ENCODE measurements at places on chromosomes 5 and 9. TPM values are rescaled to one million over a fixed set of nuclear protein-coding genes. Genes with fewer than 3 reads are reported as not detected.
A peak's percentile ranks its signal among the peaks of the same experiment; 100 is the strongest.

GRCh38 chr5:180172447-180173197 is 36.4 kb downstream of the RASGEF1C start:
- DNase-seq: no peak

DNA sequence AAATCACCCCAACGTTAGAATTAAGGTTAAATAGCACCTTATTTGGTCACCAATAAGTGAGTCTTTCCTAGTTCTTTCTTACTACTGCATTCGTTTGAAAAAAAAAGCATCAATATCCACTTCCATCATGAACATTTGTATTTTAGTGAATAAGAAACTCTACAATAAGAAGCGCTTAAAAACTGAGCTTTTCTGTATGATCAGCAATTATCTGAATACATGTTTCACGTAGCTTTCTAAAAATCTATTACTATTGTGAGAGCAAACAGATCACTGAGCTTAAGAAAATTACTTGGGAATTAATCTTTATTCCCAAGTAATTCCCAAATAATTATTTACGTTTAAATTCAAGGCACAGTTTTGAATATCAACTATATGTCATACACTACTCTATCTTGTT is 32.5 kb downstream of the ZDHHC21 start:
- DNase-seq: no peak

FANCG gene
- total RNA-seq: 25.5 TPM

GRCh38 chr5:115432691-115433090 is 111.9 kb downstream of the FEM1C start:
- DNase-seq: no peak

DNA sequence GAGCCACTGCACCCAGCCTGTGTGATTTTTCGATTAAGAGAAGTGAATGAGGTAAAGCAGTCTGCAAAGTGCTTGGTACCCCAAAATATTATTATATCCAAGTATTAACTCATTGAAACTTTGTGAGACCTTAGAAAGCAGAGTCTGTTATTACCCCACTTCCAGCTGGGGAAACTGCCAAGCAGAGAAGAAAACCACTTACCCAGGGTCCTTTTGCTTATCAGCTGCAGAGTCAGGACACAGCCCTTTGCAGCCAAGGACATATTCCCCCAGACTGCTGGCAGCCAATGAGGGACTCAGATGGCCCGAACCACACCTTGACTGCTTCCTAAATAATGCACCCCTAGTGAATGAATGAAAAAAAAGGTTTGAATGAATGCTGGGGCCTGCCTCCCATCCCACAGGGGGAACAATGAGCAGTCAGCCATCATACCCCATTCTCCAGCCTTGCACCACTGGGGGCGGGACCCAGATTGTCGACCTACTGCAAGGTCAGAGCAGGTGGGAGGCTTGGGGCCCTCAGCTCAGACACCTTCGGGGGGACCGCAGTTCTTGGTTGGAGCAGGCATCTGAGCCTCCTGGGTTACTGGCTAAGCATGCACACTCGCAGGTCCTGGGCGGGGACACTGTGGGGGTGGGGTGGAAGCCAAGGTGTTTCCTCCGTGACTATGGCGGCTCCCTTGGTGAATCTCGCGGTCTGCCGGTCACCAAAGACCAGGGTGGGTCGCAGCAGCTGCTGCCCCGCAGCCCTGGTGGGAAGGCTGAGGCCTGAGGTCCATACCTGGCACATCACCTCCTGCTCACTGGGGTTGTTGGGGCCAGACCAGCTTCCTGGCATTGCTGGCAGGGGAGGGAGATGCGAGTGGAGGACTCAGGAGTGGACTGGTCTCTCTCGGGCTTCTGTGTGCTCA is 29.7 kb downstream of the PRRT1B start:
- no peak for DNase-seq

FBP2 gene
- not detected for total RNA-seq

DNA sequence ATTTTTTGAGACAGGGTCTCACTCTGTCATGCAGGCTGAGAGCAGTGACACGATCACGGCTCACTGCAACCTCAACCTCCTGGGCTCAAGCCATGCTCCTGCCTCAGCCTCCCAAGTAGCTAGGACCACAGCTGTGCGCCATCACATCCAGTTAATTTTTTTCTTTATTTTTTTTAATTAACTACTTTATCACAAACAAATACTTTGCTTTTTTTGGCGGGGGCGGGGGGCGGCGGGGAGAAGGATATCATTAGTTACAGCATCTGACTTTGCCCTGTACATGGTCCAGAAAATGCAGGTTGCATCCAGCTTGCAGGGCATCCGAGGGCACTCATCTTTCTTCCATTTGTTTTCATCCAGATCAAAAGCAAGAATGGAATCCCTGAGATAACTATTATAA is 201.8 kb upstream of the IER5L start:
- peak; percentile 44 for DNase-seq

GRCh38 chr9:110782701-110783100 is 114.1 kb downstream of the MUSK start:
- DNase-seq: no peak

CEP78 gene
- total RNA-seq: 11.0 TPM

UBLCP1 gene
- 19.2 TPM for total RNA-seq

- no peak for DNase-seq
Measured at GRCh38 chr5:62608529-62609511, 30.2 kb downstream of the LRRC70 start.

GRCh38 chr5:66655395-66656324 is 59.5 kb downstream of the MAST4 start:
- no peak for DNase-seq

SPATA31D4 gene
- total RNA-seq: not detected

GRCh38 chr5:128491291-128491690 is 46.8 kb downstream of the FBN2 start:
- DNase-seq: no peak

- no peak for DNase-seq
Measured at GRCh38 chr5:9069650-9070049, 476.2 kb downstream of the SEMA5A start.

DNA sequence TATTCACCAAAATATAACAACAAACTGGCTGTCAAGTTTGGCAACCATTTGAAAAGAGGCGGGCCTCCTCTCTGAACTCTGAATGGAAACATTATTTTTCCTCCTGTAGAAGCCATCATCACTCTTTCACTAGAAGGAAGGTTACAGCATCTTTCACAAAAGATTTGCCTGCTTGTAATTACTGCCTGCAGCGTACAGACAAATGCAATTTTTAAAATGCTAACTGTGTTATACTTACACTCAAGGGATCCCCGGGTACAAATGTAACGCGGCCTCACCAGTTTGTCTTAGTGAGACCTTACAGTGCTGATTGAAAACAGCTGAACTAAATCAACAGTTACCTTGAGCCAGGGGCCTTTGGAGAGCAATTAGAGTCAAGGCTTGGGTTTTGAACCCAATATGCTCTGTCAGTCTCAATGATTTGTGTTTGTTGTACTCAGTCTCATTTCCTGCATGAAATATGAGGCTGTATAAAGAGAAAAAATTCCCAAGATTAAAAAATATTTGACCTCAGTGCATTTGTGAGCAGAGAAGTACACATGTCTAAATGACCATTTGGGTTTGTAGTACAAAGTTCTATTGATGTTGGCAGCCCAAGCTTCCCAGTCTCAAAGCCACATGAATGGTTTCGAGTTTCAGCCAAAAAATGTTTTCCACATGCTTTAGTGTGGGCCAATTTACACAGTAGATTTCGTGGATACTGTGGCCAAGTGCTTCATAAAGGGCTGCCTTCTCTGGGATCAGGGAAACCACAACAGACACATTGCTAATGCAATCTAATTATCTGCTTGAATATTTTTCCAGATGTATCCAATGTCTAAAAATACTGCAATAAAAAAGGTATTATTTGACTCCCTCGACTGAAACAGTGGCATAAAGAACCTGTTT is 500.0 kb downstream of the SPATA31D1 start:
- DNase-seq: no peak

- no peak for DNase-seq
Measured at GRCh38 chr9:94728719-94729118, 2.2 kb downstream of the AOPEP start.

DNA sequence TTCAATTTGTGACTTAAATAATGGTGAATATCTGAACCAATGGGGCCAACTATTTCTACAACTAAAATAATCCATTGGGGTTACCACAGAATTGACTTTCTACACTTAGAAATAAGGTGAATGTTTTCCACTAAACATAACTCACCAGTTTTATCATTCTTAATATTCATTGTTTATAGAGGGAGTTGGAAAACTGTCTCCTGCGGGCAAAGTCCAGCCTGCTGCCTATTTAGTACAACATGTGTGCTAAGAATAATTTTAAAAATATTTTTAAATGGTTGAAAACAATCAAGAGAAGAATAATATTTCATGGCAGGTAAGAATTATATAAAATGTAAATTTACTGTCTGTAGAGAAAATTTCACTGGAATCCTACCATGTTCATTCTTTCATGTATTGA is 45.2 kb upstream of the ZFAND5 start:
- no peak for DNase-seq

DNA sequence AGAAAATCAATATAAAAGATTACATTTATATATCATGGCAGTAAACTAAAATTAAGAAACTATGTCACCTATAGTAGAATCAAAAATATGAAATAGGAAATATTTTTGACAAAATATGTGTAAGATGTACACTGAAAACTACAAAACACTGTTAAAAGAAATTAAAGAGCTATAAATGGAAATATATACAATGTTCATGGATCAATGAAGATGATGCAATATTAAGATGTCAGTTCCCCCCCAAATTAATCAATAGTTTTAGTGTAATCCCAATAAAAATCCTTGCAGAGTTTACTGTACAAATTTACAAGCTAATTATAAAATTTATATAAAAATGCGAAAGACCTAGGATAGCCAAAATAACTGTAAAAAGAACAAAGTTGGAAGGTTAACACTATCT is 173.0 kb upstream of the ADRA1B start:
- no peak for DNase-seq

DNA sequence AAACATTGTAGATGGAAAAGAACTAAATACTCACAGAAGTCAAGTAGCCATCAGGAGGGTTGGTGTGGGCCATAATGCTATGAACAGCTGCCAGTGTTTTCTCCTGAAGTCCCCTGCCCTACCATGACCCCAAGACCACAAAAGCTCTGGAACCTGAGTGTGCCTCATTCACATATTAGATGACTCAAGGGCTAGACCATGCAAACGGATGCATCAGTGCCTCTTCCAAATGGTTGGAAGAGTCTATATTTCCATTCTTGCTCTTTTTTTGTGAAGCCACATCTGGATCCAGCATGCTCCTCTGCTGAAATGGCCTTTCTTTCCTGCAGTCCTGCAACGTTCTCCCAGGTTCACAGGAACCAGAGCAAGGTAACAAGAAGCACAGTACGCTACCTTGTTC is 136.6 kb upstream of the EPB41L4A start:
- no peak for DNase-seq

PAEP gene
- not detected for total RNA-seq

DNA sequence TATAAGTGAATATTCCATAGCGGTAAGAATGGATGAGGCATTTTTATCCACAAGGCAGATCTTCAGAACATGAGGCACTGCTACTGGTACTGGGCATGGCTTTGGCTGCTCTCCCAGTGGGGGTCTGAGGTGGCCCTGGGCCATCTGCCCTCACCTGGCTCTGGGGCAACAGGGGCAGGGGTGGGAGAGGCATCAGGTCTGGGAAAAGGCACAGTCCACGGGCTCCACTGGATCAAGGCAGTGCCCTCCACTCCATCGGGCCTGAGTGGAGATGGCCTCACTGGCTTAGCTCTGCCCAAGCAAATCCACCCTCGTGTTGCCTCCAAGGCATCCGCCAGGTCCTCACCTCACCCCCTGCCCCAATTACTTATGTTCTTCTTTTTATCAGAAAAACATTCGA is 10.9 kb upstream of the NKD2 start:
- peak; percentile 65 for DNase-seq

WHRN gene
- total RNA-seq: 15.8 TPM

DNA sequence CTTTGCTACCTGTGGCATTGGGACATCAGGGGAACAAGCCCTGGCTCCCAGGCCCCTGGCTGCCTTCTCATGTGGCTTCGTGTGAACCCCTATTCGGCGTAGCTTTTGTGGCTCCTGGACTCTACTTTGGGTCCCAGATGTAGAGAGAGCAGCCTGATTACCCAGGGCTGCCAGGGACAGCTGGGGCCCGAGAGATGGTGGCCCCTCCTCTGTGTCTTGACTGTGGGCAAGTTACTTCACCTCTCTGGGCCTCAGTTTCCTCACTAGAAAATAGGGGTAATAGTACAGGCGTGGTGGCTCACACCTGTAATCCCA is 2.0 kb downstream of the PKN3 start:
- DNase-seq: no peak

- DNase-seq: no peak
Measured at GRCh38 chr5:25060575-25060974, 415.8 kb upstream of the CDH10 start.

DBH gene
- not detected for total RNA-seq

DNA sequence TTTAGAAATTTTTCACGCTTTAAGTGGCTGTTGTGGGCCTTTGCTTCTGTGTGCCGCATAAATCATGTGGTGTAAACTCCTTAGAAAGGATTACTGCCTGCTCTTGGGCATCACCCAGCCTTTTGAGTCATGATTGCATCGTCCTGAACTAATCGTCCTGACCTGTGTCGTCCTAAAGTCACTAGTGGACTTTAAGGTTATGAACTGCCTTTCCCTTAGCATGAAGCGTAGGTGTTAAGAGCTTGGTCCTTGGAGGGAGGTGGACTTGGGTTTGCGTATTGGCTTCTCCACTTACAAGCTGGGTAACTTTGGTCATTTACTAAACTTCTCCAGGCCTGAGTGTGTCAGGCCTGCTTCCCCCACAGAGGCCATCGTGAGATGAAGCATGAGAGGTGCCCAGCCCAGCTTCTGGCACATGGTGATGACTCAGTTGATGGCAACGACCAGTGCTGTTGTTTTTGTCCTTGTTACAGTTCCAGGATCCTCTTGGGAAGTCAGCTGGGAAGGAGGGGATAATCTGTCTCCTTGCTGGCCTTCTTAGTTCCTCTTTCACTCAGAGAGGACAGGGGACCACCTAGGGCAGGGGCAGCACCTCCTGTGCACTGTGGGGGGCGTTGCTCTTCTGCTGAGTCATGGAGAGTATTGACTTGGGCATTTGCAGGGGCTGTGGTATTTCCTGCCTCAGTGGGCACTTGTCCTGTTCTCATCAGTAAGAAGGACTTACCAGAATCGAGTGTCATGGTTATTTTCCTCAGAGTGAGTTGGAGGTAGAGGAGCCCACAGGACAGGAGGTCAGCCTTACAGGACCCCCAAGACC is 54.2 kb upstream of the NCS1 start:
- no peak for DNase-seq

GRCh38 chr5:170216257-170216864 is 16.4 kb upstream of the C5orf58 start:
- no peak for DNase-seq

GRCh38 chr9:130263601-130264413 is 1.8 kb upstream of the HMCN2 start:
- peak; percentile 52 for DNase-seq

All from suprapubic skin (tissue), 4 donors.